ENCODE measurements at places on chromosomes 11 and 22.

GRCh38 chr22:24740626-24741025, 33.9 kb downstream of the PIWIL3 start:
- DNase-seq: no peak

GRCh38 chr11:13126430-13126829, 117.3 kb downstream of the RASSF10 start:
- DNase-seq: no peak

DNA sequence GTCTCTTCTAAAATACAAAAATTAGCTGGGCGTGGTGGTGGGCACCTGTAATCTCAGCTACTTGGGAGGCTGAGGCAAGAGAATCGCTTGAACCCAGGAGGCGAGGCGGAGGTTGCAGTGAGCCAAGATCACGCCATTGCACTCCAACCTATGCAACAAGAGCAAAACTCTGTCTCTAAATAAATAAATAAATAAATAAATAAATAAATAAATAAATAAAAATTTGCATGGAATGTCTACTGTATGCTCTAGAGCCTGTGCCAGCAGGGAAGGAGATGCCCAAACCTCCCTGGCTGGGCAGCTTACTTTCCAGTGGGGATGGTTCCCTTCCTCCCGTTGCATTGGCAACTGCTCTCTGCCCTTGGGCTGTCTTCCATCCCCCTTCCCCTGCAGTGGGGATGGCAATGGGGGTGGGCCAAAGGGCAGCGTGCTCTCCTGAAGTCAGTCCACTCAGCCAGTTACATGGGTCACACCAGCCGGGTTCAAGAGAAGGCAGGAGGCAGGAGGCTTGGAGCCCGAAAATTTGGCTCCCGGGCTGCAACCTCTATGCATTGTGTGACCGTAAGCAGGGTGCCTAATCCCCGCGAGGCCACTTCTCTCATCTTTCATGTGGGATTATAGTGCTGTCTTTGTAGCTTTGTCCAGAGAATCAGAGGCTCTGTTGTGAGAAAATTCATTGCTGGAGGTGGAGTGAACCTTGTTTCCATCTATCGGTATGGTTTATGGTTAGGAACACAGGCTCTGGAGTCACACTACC, 1.4 kb upstream of the LRRC10B start:
- no peak for DNase-seq

GRCh38 chr11:44510372-44510771, 55.1 kb upstream of the CD82 start:
- DNase-seq: no peak

DNA sequence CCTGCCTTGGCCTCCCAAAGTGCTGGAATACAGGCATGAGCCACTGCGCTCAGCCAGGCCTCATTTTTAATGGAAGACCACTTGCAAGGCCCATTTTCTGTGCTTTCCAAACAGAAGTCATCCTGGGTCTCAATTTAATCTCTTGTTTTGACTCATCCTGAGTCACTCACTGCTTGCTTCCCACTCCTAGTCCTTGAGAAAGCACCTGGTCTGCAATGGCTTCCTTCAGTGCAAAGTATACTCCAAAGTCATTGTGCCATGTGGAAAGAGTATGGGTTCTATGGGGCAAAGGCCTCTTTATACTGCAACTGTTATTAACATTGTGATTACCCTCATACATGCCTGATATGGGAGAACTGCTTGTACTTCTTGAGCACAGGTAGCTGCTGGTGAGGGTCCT, 18.3 kb upstream of the SLC5A1 start:
- DNase-seq: no peak
